ENCODE measurements at places on chromosomes 2 and 18. TPM values are rescaled to one million over a fixed set of nuclear protein-coding genes. Genes with fewer than 3 reads are reported as not detected.

SAG gene
- total RNA-seq = not detected

GRCh38 chr2:173290046-173290445 is 64.6 kb upstream of the CDCA7 start:
- no peak for DNase-seq

GRCh38 chr2:98480598-98480997 is 35.9 kb downstream of the INPP4A start:
- DNase-seq = no peak

GRCh38 chr2:166157578-166157977 is 29.8 kb upstream of the SCN1A start:
- no peak for DNase-seq

- DNase-seq = no peak
Observed at GRCh38 chr2:122764014-122764413, 1008.6 kb downstream of the TSN start.

UGT1A5 gene
- not detected for total RNA-seq

GRCh38 chr18:56248610-56249235 is 389.7 kb downstream of the TXNL1 start:
- DNase-seq = no peak

ABCB11 gene
- 0.47 TPM for total RNA-seq

DNA sequence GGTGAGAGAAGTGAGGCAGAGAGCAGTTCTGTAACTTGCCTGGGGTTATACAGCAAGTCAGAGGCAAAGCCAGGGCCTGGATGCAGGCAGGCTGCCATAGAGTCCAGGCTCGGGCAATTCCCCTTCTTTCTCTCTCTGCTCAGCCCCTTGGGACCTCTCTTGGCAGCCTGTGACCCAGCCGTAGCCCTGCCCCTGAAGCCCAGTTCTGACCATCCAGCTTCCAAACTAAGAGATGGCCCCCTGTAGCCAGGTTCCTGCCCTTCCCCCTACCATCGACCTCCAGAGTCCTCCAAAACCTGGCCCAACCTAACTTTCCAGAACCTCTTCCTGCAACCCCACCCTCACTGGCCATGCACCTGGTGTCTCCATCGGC is 201.2 kb downstream of the CTIF start:
- DNase-seq = peak; percentile 92

CFC1 gene
- total RNA-seq = 0.45 TPM

- no peak for DNase-seq
Observed at GRCh38 chr2:106798826-106799552, 87.0 kb downstream of the ST6GAL2 start.

GRCh38 chr2:147500229-147500628 is 344.6 kb upstream of the ACVR2A start:
- DNase-seq = no peak

- no peak for DNase-seq
Observed at GRCh38 chr2:127913808-127914457, 28.2 kb upstream of the AMMECR1L start.

All from right cardiac atrium (tissue), 5 donors.